ENCODE measurements at places on chromosomes 4 and X.

DNA sequence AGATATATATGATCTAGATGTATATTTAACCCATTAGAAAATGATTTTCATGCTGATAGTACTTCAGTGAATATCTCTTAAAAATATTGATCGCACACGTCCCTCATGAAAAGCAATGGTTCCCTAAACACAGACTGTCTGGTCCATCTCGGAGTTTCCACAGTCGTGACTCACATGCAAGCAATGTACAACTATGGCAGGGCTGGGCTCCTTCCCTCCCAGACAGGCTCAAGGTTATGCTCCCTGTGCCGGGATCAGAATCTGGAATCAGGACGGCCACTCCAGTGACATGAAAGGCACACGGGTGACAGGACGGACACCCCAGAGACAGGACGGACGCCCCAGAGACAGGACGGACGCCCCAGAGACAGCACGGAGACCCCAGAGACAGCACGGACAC lies 40.2 kb upstream of the PPP2R3B start:
- DNase-seq: no peak

GRCh38 chr4:120765260-120765680 lies 157.3 kb downstream of the PRDM5 start:
- no peak for DNase-seq

DNA sequence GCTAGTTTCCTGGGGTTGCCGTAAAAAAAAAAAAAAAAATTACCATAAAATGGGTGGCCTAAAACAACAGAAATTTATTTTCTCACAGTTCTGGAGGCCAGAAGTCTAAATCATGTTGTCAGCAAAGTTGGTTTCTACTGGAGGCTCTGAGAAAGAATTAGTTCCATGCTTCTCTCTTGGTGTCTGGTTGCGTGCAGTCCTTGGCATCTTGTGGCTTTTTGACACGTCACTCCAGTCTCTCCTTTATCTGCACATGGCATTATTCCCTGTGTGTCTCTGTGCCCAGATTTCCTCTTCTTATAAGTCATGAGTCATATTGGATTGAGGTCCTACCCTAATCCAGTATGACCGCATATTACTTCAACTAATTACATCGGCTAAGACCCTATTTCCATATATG lies 38.7 kb downstream of the SPATA4 start:
- DNase-seq: no peak

- DNase-seq: no peak
These were observed 7.8 kb upstream of the CNGA2 start for GRCh38 chrX:151726751-151727150.

- DNase-seq: peak; percentile 59
These were observed 62.8 kb upstream of the EGFL6 start for GRCh38 chrX:13506574-13506973.

- no peak for DNase-seq
These were observed 218.5 kb downstream of the APBB2 start for GRCh38 chr4:40995850-40996249.

- DNase-seq: no peak
These were observed 46.6 kb upstream of the UBE2NL start for GRCh38 chrX:143837010-143837843.

- DNase-seq: no peak
These were observed 106.1 kb downstream of the ARAP2 start for GRCh38 chr4:36138220-36138619.

GRCh38 chr4:113587156-113587555 lies 174.4 kb downstream of the CAMK2D start:
- DNase-seq: no peak

DNA sequence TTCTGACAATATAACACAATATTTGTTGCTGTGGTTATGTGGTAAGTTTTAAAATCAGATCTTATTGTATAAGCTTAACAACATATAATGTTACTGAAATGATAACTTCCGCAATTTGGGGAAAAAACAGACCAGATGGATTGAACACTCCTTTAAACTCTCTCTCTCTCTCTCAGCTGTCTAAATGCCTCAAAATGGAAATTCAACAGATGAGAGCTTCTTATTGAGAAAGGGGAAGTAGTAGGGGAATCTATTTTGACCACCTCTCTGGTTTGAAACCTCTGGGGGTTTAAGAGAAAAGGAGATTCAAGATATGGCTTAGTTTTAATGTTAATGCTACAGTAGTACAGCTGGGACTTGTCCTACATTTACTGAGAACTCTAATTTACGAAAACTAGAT lies 40.3 kb downstream of the DMD start:
- DNase-seq: no peak

GRCh38 chrX:108171671-108172070 lies 80.1 kb downstream of the ATG4A start:
- no peak for DNase-seq

GRCh38 chr4:110088670-110089069 lies 109.7 kb downstream of the ELOVL6 start:
- DNase-seq: no peak

GRCh38 chrX:26414534-26414933 lies 198.6 kb downstream of the MAGEB5 start:
- no peak for DNase-seq

DNA sequence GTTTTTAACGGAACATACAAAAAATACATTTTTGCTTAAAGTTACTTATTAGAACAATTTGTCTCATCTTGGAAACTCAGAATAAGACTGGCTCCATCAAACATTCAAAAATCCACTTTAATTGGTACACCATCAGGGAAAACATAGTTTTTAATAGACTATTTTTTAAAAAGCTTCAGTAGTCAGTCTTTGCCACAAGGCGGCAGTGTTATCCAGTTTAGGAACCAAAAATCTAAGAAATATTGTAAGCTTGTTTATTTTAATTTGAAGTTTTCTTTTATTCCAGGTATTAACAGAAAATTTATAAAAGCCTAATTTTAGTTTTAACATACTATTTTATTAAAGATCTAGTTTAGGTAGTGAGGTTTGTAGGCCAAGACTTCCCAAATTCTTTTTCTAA lies 107.7 kb downstream of the APOOL start:
- peak; percentile 8 for DNase-seq

GRCh38 chrX:15983034-15983433 lies 128.4 kb upstream of the AP1S2 start:
- DNase-seq: no peak

DNA sequence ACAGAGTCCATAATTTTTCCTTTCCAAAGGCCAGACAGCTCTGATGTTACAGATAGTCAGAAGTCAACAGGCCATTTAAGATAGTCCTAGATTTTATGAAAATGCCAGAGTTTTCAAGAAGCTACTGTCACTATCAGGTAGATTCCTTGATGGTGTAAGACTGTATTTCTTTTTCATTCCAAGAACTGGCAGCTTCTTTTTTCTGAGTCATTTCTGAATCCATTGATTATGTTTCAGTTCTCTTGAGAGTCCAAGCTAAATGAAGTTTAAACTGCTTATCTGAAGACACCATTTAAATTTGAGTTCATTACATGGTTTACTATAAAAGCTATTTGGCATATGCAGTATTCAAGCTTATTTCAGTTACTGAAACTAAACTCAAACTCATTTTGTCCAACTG lies 44.6 kb downstream of the RASSF6 start:
- no peak for DNase-seq

GRCh38 chr4:117941611-117942010 lies 92.7 kb upstream of the NDST3 start:
- DNase-seq: no peak

GRCh38 chr4:122658818-122659295 lies 38.0 kb upstream of the IL21 start:
- DNase-seq: peak; percentile 29

GRCh38 chr4:146488495-146489174 lies 33.1 kb downstream of the SLC10A7 start:
- DNase-seq: no peak

DNA sequence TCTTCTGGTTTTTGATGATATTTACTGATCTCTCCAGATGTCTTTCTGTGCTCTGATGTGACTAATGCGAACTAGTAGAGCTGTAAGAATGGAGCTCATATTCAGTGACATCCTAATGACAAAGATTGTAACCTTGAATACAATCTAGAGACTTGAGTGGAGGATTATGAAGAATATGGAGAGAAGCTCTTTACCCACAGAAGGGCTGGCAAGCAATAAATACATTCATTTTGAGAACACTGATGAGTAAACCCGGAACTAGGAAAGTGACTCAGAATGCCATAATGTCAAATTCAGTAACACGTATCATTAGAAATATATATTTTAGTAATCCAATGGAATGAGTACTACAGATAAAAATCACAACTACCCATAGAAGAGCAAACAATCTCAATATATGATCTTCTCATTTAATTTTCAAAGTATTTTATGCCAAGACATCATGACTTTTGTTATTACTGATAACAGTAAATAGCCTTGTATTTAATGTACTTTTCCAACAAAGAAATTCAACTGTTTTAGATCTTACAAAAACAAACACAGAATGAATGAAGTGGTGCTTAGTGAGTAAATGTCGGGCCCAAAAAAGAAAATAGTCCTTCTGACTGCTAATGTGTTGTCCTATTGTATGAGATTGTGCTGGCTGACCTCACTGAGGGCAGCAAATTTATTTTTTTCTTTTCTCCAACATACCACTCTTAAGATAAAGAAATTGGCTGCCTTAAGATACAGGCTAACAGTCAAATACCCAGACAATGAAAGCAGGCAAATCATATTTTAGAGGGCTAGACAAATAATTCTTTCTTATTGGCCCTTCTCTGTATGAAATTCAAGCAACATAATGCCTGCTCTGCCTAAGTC lies 49.2 kb upstream of the HDAC8 start:
- DNase-seq: peak; percentile 9

DNA sequence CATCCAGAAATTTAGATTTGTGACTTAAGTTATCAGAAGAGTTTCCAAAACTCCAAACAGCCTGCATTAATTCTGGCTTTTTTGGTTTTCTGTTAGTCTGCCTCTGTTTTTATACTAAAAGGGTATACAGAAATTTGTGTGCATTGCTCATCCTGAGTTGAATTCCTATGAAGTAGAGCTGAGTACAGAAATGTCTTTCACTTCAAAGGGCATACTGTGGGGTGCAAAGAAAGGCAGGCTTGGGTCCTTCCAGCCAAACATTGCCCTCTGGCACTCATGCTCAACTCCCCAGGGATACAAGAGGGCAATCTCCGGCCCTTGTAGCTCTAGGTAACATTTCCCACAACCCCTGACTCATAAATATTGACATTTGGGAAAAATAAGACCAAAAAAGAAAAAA lies 27.6 kb upstream of the TMEM184C start:
- no peak for DNase-seq

DNA sequence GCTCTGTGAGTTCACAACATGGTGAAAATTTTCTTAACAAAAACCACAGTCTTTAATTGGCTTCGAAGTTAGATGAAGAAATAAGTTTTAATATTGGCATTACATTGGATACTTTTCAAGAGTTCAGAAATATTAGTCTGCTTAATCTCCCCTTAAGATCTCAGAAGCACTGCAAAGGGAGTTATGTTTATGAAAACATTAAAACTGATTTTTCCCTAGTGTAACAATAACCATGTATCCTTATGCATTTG lies 1.5 kb downstream of the SETD7 start:
- DNase-seq: no peak

- no peak for DNase-seq
These were observed 38.9 kb downstream of the NUDT9 start for GRCh38 chr4:87461281-87461700.

- no peak for DNase-seq
These were observed 167.9 kb upstream of the GLRA2 start for GRCh38 chrX:14361435-14361834.

DNA sequence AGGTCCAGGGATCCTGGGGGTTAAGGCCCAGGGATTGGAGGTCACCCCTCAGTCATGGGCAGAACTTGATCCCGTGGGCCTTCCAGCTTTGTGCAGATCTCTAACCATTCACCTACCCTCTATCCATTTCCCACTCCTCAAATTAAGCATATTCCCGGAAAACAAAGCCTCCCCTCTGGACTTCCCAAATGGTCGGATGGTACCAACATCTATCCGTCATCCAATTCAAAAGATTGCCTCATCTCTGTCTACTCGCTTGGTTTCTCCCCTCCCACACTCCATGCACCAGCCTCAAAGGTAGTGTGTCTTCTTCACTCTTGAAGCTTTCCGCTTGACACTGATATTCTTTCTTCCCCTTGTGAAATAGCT lies 473 bp upstream of the BCLAF3 start:
- DNase-seq: no peak

GRCh38 chr4:88143504-88143903 lies 14.9 kb downstream of the ABCG2 start:
- DNase-seq: no peak

DNA sequence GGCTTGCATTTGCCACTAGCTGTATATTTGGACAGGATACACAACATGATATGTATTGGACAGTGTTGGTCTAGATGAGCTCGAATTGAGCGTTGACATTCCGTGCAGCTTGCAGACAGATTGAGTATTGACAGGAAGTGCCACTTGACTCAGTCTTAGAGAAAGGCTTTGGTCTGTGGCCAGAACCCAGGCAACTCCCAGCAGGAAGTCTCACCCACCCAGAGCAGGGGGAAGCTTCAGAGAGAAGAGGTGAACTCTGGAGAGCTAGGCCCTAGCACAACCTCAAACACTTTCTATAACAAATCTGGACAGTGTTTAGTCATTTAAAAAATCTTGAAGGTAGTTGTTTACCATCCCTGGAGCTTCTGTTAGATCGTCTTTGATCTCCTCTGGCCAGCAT lies 280.5 kb downstream of the FBXW7 start:
- peak; percentile 32 for DNase-seq

DNA sequence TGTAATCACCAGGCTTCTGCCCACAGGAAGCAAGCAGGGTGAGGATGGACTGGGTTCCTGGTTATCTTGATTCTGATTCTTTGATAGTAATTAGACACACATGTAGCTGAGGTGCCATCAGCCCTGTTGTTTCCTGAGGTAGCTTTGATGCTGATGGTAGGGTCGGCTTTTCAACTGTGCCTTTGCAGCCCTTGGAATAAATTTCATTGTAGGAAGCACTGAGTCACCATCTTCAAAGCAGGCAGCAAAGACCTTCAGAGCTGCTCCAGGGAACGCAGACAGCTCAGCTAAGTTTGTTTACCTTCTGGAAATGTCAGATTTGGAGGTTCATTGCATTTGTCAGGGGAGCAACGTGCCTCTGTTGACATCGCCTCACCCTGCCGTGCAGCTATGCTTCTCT lies 135.4 kb downstream of the ASMT start:
- DNase-seq: no peak

- DNase-seq: no peak
These were observed 257.7 kb downstream of the OPHN1 start for GRCh38 chrX:68175562-68175961.

- no peak for DNase-seq
These were observed 93.3 kb downstream of the PRDM5 start for GRCh38 chr4:120829113-120829831.

DNA sequence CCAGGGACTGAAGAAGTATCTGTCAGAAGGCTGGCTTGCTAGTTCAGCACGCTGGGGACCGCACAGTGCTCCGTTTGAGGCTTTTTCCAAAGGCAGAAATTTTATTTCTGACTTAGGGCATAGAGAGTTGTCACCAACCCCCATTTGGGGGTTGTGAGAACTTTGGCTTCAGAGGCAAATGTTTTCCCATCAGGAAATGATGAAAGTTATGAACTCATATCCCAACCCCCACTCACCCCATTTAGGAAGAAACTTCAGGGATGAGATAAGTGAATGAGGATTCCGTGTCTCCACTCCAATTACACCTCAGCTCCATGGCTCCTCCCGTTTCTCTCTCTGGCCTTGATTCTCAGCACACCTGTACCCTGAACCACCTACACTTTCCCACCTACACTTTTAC lies 4.3 kb upstream of the WDR13 start:
- no peak for DNase-seq

- peak; percentile 8 for DNase-seq
These were observed 38.1 kb upstream of the CXorf38 start for GRCh38 chrX:40685362-40685918.

GRCh38 chr4:54566608-54567007 lies 91.1 kb upstream of the KIT start:
- no peak for DNase-seq

GRCh38 chr4:138209094-138209493 lies 33.1 kb downstream of the SLC7A11 start:
- DNase-seq: no peak
